SJSA1 (cell line): ENCODE measurements at places on chromosomes 6 and 20.

DNA sequence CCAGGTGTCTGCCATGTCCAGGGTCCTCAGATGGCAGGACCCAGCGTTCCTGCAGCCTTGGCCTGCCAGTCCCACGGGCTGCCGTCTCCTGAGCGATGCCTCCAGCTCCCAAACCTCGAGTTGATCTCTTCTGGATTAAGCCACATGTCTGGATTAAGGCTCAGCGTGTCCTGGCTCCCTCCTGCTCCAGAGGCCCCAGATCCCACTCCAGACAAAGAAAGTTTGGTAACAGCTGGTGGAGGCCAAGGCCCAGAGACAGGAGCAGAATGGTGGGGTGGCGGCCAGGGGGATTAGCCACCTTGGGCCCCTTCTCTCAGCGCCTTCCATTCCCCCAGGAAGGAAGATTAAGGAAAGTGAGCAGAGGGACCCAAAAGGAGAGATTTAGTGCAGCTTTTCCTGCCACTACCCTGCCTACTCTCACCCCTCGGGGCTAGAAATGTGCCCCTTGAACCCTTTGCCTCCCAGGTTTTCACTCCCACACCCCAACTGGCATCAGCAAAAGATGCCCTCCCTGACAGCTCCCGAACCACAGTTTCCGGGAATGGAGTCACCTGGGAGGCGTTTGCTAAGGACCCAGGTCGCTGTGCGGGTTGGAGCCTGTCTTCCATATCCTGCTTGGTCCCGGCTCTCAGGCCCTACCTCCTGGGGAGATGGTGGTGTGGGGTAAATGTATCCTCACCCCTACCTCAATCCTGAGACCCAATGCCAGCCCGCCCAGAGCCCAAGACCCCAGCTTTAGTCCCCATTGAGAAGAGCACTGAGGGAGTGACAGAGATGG lies 6.9 kb downstream of the SPDEF start:
- H3K4me3 ChIP-seq: no peak overlapping the region
- no peak overlapping the region for H3K27ac ChIP-seq
- no peaks in the 10 kb centered on the region for H3K27me3 ChIP-seq
- no peaks in the 10 kb centered on the region for H3K4me1 ChIP-seq

DNA sequence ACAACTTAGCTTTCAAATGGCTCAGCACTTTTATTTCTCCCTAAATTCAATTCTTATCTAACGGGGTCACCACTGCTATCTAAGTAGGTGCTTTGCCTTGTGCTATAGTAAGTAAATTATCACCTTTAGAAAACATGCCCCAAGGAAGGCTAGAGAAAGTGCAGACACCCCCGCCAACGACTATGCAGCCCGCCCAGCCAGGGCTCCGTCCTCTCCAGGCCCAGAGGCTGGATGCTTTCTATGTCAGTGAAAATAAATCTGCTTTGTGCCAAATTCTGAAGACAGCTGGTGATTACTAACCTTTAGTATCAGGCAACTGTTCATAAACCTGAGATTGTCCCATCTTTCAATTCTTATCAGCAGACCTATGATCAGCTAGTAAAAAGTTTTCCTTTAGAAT lies 14.3 kb downstream of the KIAA0319 start:
- no peaks in the 10 kb centered on the region for H3K4me1 ChIP-seq
- no peak for DNase-seq
- no peak overlapping the region for H3K27ac ChIP-seq
- H3K27me3 ChIP-seq: peaks cover 4% of the 10 kb centered on the region

- H3K4me3 ChIP-seq: no peak overlapping the region
- peaks cover 36% of the 10 kb centered on the region for H3K4me1 ChIP-seq
- no peaks in the 10 kb centered on the region for H3K27me3 ChIP-seq
- no peak overlapping the region for H3K27ac ChIP-seq
- H3K36me3 ChIP-seq: no peaks in the 10 kb centered on the region
These were observed 23.1 kb upstream of the TCP11 start for GRCh38 chr6:35164277-35164676.

DNA sequence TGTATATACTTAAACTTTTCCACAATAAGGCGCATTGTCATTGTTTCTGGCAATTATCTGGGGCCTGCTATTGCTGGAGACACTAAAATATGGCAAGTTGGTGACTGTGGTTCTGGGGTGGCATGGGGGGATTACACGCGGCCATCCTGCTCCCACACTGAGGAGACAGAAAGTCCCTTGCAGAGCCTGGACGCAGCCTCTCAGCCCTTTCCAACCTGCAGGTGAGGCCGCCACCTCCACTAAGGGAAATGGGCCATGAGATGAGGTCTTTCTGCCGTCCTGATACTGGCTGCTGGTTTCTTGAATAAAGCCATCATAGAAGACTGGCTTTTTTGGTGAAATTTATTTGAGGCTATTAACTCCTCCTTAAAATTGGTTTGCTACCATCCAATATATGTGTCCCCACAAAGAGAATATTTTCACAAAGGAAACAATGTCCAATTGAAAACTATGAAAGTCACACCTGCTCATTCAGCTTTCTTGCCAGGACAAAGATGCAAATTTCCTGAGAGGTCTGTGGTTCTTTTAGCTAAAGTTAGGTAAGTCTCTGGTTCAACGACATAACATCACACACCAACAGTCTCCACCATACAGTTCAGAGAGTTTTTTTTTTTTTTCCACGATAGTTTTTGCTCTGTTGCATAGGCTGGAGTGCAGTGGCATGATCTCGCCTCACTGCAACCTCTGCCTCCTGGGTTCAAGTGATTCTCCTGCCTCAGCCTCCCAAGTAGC lies 13.0 kb downstream of the TXNDC5 start:
- no peaks in the 10 kb centered on the region for H3K4me1 ChIP-seq
- H3K27me3 ChIP-seq: no peaks in the 10 kb centered on the region
- DNase-seq: no peak
- H3K27ac ChIP-seq: no peak overlapping the region
- H3K4me3 ChIP-seq: no peak overlapping the region

- H3K27me3 ChIP-seq: no peaks in the 10 kb centered on the region
- H3K4me3 ChIP-seq: no peak overlapping the region
- no peak for DNase-seq
These were observed 104.3 kb downstream of the SLC23A2 start for GRCh38 chr20:4896971-4897497.

DNA sequence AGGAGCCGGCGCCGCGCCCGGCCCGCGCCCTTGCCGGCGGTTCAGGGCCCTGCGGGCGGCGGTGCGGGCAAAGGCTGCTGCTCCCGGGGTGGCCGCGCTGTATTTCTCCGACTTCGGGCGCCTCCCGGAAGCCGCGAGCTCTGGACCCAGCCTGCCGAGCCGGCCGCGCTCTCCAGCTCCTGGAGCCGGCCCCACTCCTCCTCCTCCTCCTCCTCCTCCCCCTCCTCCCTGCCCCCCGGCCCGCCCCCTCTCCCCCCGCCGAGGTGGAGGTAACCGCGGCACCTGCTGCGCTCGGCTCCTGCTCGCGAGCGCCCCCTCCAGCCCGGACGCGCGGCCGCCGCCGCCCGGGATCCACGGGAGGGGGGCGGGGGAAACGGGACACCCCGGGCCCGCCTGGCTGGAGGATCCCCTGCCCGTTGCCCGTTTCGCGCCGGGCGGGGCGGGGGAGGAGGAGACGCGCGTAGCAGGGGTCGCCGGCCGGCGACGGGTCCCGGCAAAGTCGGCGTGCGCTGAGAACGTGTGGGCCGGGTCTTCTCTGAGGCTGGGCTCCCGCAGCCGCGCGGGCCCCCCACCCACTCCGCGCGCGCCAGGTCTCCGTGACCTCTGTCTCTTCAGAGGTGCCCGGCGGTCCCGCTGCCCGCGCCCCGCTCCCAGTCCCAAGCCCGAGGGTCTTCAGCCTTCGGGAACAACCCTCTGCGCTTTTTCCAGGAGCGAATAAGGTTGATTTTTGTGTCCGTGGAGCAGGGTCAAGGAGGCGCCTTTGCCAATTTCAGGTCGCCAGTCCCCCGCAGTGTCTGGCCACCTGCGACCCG lies at the start of gene SLC22A23:
SLC22A23 (minus strand) TSS at position 153 of the 812 bp plus-strand sequence. CDS start 491 bp downstream, outside the sequence.
- no peaks in the 10 kb centered on the region for H3K36me3 ChIP-seq
- DNase-seq: no peak
- H3K4me3 ChIP-seq: peak within 1 kb of the TSS; percentile 45
- H3K27ac ChIP-seq: no peak within 1 kb of the TSS
- peaks cover 24% of the 10 kb centered on the region for H3K27me3 ChIP-seq

- peak overlapping the region; percentile 24; the same call in 1 of the 2 replicates for H3K27ac ChIP-seq
- no peak for DNase-seq
- peaks cover 61% of the 10 kb centered on the region for H3K36me3 ChIP-seq
- no peaks in the 10 kb centered on the region for H3K27me3 ChIP-seq
- no peak overlapping the region for H3K4me3 ChIP-seq
These were observed 50.0 kb upstream of the SUPT3H start for GRCh38 chr6:45427726-45428125.

DNA sequence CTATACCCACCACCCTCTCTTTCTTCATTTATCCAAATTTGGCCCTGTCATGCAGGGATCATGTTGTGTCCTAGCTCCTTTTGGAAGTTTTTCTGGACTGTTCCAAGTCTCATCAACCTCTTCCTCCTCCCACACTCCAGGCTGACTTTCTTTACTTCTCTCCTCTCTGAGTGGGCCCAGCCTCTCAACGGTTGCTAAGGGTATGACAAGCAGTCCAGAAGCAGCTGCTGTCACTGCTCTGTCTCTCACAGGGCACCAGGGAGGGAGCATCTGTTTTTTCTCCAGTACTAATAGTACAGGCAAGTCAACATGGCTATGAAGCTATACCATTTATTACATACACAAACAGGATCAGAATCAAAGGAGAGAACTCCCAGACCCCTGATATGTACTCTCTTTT lies 8.2 kb downstream of the NT5DC1 start:
- H3K27ac ChIP-seq: no peak overlapping the region
- H3K4me3 ChIP-seq: no peak overlapping the region
- H3K4me1 ChIP-seq: peaks cover 9% of the 10 kb centered on the region
- no peak for DNase-seq
- H3K36me3 ChIP-seq: peaks cover 38% of the 10 kb centered on the region

- DNase-seq: no peak
- H3K36me3 ChIP-seq: no peaks in the 10 kb centered on the region
- H3K27me3 ChIP-seq: no peaks in the 10 kb centered on the region
- H3K27ac ChIP-seq: no peak overlapping the region
These were observed 152.2 kb upstream of the SOX4 start for GRCh38 chr6:21441386-21441785.
